ENCODE measurements at places on chromosomes 4 and X. TPM values are rescaled to one million over a fixed set of nuclear protein-coding genes. Genes with fewer than 3 reads are reported as not detected.
A peak's percentile ranks its signal among the peaks of the same experiment; 100 is the strongest.

DNA sequence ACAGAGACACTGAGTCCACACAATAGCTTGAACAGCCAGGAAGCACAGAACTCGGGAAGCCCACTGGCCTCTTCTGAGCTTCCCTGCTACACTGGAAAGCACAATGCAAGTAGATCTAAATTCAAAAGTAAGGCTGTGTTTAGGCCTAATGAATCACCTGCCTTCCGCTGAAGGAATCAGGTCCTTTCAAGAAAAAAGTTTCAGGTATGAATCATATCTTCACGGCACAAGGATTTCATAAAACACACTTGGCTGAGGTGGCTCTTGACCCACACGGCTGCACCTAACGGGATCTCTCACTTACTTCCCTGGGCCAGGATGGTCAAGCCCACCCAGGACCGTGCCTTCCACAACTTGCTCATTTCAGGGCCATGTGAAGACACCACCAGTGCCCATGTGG is 59.3 kb downstream of the IRF2 start:
- DNase-seq: no peak

DNA sequence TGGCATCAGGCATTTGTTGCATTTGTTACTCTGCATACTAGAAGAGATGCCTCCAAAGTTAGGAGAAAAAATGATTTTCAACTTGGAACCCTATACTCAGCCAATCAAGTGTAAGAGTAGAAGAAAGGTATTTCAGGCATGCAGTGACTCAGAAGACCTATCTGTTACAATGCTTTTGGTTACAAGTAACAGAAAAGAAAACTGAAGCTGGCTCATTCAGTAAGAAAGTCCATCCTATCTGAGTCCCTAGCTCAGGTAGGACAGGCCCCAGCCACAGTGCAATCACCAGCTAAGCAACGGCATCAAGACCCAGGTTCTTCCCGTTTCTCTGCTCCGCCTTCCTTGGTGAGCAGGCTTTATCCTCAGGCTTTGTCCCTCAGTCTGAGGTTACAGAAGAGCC is 23.3 kb downstream of the MECP2 start:
- no peak for DNase-seq

LRPAP1 gene
- total RNA-seq: 13.5 TPM

CXCR3 gene
- not detected for total RNA-seq

GRCh38 chrX:38819709-38820108 is 18.4 kb downstream of the MID1IP1 start:
- DNase-seq: no peak

DNA sequence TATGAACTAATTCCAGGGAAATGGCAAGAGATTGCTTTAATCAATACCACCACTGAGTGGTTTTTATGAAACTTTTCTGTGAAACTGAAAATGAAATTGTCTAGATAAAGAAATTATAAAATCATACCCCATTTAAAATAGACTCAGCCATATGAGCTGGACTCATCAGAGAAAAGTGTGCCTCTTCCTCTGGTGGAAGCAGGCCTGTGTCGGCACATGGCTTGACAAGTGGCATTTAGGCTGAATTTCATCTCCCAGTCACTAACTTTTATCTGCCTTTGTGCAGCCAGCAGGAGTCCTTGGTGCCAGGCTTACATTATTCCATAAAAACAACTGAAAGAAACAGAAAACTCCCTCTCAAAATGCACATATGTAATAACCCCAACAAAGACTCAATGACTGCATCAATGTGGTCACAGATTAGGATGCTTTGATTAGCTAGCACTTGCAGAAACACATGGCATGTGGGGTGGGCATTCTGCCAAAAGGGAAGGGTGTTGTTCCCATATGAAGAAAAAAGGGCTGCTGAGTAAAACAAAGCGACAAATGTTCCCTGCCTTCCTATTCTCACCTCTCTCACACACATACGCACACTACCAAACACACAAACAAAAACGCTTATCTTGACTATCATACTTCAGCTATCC is 232.3 kb downstream of the PABPC4L start:
- no peak for DNase-seq

DNA sequence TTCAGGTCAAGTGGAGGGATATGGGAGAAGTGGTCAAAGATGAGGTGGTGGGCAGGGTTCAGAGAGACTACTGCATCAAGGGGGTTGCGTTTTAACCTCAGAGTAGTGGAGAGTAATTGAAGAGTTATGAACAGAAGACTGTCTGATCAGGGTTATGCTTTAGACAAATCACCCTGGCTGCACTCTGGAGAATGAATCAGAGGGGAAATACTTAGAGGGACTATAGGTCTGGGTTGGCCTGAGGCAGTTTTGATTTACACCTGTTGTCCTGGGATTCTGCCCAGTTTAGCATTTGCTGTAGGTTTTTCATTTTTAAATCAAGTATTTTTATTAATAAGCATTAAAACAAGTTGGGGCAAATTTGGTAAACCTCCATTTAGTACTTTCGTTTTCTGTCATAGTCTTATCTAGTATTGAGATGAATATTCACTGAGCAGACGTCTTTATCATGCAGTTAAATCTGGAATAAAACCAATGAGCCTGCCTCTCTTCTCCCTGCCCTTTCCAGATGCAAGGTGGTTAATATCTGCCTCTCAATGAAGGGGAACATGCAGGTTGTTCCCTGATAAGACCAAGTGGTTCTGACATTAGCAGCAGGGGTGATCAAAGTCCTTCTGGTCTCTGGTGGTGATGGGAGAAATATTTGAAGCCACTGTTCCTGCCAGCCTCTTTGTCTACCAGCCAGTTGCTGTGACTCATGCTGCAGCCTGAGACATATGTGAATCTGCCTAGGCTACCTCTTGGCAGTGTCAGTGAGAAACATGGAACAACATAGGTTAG is 116.0 kb upstream of the RPS6KA3 start:
- no peak for DNase-seq

GRCh38 chr4:110132816-110133719 is 65.3 kb downstream of the ELOVL6 start:
- no peak for DNase-seq

DCAF8L2 gene
- total RNA-seq: not detected

GRCh38 chr4:37524267-37524666 is 161.9 kb downstream of the RELL1 start:
- DNase-seq: no peak

KIAA1210 gene
- under 0.01 TPM for total RNA-seq

DNA sequence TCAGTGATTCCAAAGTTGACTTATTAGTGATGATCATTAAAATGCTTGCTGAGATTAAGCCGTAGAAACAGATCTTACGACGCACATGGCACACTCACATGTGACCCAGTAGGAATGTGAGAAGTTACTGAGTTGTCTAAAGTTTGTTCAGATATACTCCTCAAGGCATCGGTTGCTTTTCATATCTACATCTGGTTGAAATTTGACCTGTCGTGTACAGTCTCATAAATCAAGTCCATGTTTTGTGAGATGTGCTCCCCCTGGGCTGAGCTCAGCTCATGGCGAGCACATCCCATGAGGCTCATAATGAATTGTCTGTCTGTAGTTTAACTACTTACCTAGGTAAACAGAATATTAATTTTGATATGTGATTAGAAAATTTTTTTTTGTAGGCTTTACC is 67.0 kb downstream of the TNIP2 start:
- DNase-seq: no peak

GRCh38 chr4:43282534-43282933 is 390.0 kb downstream of the GRXCR1 start:
- no peak for DNase-seq

DNA sequence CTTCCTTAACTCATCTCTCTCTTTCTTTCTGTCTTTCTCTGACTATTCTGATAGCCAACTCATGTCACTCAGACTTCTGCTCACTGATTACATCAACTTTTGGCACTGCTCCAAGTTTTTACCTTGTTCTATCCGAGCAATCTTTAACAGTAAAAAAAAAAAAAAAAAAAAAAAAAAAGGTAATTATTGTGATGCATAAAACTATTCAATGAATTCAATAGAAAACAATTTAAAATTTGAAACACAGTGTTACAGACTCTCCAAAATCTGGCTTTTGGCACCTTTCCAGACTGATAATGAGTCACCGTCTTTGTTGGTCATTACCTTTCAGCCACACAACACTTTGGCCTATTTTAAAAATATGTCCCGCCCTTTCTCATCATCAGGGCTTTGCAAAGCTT is 229.5 kb downstream of the GALNTL6 start:
- no peak for DNase-seq

GRCh38 chr4:95531141-95531540 is 17.6 kb downstream of the UNC5C start:
- DNase-seq: no peak

MAP7D2 gene
- 11.4 TPM for total RNA-seq

- no peak for DNase-seq
Observed at GRCh38 chr4:153403726-153404125, 59.2 kb downstream of the MND1 start.

DNA sequence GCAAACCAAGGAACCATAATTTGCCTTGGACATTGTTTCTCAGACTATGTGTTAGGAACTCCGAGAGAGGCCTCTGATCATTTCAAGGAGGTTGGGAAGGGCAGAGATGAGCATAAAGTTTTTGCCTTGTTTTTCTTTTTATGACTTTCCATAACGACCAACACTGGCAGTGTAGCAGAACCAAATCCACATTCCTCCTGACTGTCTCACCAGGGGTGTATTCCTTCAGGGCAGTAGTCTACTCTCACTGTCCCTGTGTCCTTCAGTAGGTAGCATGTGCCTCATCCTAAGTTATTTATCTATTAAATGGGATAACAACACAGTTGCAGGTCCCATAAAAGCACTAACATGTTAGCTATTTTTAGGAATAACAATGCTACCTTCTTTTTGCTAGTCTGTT is 20.8 kb downstream of the EGFL6 start:
- DNase-seq: no peak

- no peak for DNase-seq
Observed at GRCh38 chr4:77817304-77818072, 1.7 kb downstream of the CNOT6L start.

WNK3 gene
- 71.3 TPM for total RNA-seq

RAB9B gene
- total RNA-seq: 48.9 TPM

GRCh38 chrX:144494074-144494473 is 610.2 kb downstream of the UBE2NL start:
- DNase-seq: no peak

DNA sequence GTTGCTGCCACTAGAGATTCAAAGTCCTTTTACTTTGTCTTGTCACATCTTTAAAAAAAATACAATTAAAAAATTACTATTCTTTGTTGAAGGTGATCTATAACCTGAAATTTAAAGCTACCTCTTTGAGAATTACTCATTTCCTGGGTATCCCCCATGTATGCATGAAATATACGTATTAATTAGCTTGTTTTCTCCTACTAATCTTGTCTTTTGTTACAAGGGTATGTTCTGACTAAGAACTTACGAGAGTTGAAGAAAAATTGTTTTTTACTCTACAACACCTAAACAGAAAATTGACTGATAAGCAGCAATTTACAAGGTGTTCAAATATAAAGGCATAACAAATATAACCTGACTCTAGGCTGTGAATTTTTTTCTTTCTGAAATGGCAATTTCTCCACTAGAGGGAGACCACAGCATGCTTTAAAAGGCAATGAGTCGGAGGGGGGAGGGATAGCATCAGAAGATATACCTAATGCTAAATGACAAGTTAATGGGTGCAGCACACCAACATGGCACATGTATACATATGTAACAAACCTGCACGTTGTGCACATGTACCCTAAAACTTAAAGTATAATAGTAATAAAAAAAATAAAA is 249.6 kb downstream of the OPHN1 start:
- no peak for DNase-seq

DNA sequence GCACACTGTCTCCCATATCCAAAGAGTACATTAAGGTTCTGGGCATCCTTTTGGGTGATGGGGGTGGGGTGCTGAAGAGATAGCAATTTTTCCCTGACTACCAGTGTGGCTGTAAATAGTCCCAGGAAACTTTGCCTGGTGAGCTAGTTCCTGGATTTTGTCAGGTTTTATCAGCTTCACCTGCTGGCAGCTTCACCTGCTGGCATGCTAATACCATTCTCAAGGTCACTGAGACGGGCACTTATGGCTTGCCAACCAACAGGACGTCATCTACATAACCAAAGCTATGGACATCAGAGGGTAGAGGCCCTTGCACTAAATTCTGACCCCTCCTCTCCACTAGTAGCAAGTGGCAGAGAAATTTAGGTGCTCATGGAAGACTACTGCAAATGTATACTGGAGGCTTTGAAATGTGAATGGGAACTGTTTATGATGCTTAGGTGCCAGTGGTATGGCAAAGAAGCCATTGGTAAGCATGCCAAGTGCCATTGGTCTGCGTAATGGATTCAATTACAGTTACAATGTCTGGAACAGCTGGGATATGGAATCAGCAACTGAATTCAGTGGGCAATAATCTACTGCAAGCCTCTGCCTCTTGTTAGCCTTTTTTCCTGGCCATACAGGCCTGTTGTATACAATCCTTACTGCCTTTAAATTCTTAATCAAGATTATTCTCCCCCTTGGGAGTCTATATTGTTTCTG is 71.6 kb upstream of the SH3RF1 start:
- no peak for DNase-seq

RPA4 gene
- total RNA-seq: 0.82 TPM

- no peak for DNase-seq
Observed at GRCh38 chrX:108359806-108360602, 78.2 kb downstream of the COL4A6 start.

CT83 gene
- total RNA-seq: not detected

RPS6KA6 gene
- 16.3 TPM for total RNA-seq

DNA sequence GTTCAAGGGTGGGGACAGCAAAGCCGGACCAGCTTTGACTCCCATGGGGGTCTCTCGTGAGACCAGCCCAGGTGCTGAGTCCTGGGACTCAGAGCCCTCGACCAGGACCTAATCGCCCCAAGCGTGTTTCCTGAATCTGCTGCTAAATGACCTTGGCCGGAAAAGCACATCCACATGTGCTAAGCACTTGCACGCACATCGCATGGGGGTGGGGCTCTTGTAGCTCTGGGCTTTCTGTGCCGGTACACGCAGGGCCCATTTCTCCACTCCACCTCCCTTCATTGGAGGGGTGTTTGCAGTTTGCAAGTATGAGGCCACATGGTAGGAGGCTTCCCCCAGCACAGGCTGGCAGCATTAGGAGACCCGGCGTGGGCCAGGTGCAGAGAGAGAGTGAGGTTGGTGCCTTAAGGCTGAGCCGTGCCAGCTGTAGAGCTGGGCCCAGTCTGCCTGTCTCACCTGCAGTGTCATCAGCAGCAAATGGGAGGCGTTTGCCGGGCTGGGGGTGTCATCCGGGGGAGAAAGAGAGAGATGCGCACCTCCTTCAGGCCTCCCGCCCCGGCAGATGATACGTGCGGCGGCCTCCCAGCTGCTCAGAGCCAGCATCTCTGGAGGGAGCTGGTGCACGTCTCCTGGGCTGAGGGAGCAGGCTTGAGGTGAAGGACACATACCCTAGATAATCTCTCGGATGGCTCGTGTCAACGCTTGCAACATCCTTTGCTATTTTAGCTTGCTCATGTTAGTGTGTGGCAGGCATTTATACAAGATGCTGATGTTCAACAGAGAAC is 45.2 kb upstream of the CLCN4 start:
- peak; percentile 21 for DNase-seq
